ENCODE measurements at places on chromosomes 6 and 20.

DNA sequence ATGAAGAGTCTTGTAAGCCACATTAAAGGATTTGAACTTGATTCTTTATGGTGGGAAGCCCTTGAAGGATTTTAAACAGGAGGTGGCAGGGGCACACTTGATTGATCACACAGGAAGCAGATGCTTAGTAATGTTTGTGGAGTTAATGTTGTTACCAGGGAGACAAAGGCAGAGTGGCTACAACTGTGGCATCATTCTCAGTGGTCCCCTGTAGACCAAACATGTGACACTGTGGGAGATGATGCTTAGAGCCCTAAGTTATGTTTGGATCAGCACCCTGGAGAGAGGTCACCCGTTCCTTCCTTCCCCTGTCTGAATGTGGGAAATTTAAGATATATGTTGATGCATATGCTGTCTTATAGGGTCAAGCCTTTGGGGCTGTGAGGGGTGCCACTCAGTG is 53.2 kb downstream of the EIF2S2 start:
- DNase-seq, result no peak

GRCh38 chr20:20198011-20198410 is 145.7 kb downstream of the CFAP61 start:
- no peak for DNase-seq

- DNase-seq, result no peak
These were observed 10.6 kb downstream of the NOL4L start for GRCh38 chr20:32574296-32575226.

DNA sequence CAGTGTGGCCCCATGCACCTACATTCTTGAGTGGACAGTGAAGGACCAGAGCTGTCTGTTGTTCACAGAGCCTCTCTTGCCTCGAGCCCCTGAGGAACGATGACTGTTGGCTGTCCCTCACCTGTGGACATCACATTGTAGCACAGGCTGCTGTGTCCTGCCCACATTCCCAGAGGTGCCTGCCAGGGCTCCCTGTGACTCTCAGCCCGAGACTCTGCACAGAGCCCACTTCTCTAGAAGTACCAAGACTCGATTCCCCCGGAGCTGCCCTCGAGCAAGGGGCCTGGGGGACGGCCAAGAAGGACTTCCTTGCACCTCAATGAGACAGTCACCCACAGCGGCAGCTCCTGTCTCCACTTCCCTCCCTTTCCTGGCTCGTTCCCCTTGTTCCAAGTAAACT is 28.6 kb upstream of the DLGAP4 start:
- no peak for DNase-seq

- DNase-seq, result no peak
These were observed 6.2 kb downstream of the EPHA7 start for GRCh38 chr6:93413190-93413589.

Data from nucleus accumbens (tissue), 56 donors.